ENCODE measurements at places on chromosomes 4 and X.

GRCh38 chr4:120749445-120750151 lies 172.9 kb downstream of the PRDM5 start:
- DNase-seq = no peak

DNA sequence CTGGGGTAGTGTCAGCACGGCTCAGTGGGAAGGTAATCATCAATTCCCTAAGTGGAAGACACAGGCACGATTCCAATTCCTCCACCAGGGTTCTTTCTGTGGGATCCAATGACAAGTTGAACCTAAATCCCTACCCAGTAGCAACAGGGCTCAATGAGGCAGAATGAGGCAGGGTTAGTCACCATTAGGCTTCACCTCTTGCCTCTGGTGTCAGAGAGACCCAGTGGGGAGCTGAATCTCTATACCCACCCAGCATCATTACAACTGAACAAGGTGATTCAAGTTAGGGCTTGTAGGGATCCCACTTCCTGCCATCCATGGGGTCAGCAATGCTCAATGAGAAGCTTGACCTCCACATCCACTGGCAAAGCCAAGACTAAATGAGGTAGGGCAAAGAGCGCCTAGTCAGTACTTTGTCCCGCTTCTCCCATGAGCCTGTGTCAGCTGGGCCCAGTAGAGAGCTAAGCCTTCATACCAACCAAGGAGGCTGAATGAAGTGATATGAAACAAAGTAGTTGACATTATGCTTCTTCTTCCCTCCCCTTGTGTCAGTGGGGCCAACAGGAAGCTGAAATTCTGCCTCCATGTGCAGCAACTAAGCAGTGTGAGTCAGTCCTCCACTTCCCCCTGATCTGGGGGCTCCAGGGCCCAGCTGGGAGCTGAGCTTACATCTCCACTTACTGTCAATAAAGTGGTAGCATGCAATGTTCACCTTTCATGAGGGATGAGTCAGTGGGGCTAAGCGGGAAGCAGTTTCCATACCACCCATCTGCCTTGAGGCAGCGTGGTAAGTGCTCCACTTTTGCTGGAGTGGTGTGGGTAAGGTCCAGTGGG lies 36.4 kb upstream of the RBM41 start:
- DNase-seq = no peak

DNA sequence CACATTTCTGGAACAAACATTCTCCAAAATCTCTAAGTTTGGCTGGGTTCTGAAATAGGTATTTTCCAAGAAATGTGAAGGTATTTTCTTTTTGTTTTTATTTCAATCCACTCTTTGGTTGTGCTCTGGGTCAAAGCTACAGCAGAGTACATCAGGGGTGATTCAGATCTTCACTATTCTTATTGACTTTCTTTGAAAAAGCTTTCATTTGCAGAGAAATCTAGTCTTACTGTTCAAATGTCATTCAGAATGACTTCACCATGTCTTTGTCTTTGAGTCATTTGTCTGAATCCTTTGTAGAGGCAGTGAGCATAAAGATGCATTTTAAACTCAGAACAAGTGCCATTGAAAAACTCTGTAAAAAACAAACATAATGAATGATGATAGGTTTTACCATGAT lies 547.2 kb upstream of the ADGRL3 start:
- DNase-seq = no peak

DNA sequence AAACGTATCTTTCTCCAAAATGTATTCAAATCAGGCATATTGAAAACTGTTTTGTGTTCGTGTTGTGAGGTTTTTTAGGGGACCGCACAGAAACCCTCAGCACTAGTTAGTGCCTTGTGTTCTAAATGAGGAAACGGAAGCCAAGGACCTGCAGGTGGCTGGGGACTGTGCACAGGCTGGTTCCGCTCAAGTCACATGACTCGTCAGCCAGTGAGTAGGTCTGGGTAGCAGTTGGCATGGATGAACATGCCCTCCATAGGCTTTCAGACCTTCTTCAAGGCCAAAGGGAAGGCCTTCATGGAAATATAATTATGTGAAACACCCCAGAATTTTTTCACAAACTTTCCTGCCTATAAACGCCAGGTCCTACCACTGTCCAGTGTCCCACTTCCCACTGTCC lies 1.3 kb upstream of the F11 start:
- DNase-seq = no peak

DNA sequence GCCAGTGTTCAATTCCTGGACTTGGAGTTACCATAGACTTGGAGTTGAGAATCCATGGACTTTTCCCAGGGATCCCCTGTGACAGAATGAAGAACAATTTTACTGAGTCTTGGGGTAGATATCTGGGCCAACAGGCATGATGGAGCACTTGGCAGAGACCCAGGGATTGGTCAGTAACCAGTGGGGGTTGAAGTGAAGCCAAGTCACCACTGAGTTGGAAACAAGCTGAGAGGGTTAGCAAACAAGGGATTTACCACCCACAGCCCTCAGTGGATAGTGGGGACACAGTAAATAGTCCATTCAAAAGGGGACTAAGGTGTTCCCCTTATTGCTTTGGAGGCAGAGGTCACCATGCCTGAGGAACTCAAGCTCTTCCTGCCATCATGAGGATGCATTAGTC lies 281.7 kb downstream of the PPP1R2C start:
- DNase-seq = no peak

- DNase-seq = peak; percentile 26
These were observed 589.0 kb upstream of the FAM241A start for GRCh38 chr4:111556141-111556781.

DNA sequence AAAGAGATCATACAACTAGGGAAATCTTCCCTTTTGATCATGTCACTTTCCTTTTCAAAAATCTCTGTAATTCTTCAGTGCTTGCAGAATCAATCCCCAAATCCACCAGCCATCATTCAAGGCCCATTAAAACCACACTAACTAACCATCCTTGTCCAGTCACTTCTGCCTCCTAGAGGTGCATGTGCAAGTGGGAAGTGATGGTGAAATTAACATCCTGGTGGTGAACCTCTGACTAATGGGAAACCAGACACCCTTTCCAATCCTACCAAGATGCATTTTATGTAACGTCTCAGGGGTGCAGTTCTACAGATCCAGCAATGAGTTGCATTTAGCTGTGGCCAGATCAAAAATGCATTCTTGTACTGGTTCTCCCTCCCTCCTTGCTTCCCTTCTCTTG lies 341.8 kb downstream of the RAPGEF2 start:
- DNase-seq = peak; percentile 54

GRCh38 chrX:10507181-10507580 lies 113.2 kb downstream of the MID1 start:
- DNase-seq = no peak

DNA sequence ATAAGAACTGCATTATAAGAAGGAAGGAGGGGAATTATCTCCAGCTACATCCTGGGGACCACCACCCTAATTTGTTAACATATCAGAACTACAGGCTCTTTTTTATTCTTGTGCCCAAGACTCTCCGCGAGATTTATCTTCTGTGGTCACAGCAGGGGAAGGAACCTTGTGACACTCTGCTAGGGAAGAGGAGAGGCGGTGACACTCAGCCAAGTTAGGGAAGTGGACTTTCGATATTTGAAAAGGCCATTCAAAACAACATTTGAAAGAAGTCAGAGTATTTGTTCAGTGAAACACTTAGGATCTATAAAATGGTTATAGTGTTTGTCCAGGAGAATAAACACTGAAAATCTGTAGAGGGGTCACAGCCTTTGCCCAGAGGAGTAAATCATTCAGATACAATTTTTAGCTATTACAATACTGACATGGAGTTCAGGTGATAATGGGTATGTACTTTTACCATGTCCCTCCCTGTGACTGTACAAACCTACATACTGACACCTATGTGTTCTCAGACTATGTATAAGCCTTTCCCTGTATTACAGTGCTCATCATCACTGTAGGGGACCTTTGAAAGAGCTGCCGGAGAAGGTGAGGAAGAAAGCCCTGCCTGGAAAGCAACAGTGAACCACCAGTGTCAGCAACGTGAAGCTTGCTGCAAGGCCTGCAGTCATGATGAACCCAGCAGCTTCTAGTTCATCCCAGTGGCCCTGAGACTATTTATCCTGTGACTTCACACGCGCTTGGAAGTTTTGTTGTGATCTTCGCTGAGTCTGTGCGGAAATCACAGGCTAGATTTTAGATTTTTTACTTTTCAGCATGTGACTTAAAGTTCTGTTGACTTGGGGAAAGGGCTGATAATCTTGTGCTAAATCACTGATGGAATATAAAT lies 8.5 kb upstream of the PTTG2 start:
- no peak for DNase-seq

- peak; percentile 21 for DNase-seq
These were observed 7.6 kb downstream of the FABP2 start for GRCh38 chr4:119314356-119314755.

- DNase-seq = no peak
These were observed 1050.6 kb upstream of the GRIA3 start for GRCh38 chrX:122133478-122133877.

GRCh38 chr4:106801386-106801785 lies 234.7 kb downstream of the DKK2 start:
- no peak for DNase-seq

DNA sequence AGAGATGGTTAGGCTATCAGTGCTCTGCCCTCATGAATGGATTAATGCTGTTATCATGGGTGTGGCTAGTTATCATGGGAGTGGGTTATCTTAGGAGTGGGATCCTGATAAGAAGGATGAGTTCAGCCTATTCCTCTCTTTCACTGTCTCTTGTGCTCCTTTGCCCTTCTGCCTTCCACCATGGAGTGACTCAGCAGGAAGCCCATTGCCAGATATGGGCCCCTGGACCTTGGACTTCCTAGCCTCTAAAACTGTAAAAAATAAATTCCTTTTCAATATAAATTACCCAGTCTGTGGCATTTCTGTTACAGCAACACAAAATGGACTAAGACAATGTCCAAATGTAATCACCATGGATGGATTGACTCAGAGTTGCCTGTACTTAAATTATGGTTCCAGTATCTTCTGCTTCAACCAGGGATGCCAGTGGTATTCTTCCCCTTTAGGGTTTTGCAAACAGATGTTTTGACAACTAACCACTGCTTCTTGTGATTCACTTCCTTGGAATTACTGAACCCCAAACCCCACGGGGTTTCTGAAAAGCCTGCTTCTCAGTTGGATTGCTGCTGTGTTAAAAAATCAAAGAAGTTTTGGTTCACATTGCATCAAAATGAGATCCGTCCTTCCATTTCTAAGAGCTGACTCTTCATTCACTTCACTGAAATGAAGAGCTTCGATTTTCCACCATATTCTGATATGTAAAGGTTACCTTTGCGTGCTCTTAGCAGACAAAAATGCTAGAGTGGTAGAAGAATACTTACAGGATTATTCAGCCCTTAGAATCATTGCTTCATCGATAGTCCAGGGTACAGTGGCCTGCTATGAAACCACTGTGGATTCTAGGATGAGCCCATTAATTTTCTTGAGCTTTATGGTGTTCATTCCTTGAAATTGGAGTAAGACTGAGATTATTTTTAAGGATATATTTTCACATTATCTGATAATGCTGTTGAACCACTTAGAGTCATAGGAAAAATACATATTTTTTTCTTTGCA lies 107.7 kb downstream of the FRMPD4 start:
- DNase-seq = peak; percentile 85

GRCh38 chr4:8639777-8640720 lies 47.5 kb downstream of the CPZ start:
- no peak for DNase-seq

GRCh38 chr4:146073517-146073916 lies 102.0 kb upstream of the LSM6 start:
- no peak for DNase-seq

GRCh38 chr4:39636531-39637184 lies 2.0 kb downstream of the SMIM14 start:
- peak; percentile 3 for DNase-seq

- DNase-seq = peak; percentile 6
These were observed 17.0 kb upstream of the GABRA4 start for GRCh38 chr4:47010347-47010911.

GRCh38 chrX:33725535-33726210 lies 406.4 kb downstream of the FAM47A start:
- DNase-seq = no peak

GRCh38 chr4:120709991-120710390 lies 212.5 kb downstream of the PRDM5 start:
- DNase-seq = peak; percentile 68

DNA sequence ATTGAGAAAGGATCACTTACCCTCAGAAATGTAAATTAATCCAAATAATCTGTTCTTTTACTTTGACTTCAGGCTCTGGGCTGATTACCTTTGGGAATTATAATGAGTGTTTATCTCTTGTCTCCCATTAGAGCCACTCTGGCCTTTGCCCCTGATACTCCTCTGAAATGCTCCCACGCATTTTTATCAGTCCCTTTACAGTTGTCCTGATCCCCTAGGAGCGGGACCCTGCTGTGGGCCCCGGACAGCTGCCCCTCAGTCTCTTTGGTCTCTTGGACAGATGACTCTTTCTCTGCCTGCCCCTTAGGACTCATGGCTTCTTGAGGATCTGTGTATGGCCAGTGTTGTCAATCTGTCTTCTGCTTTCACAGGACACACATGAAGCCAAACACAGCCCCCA lies 1.0 kb upstream of the TRIM75 start:
- no peak for DNase-seq

DNA sequence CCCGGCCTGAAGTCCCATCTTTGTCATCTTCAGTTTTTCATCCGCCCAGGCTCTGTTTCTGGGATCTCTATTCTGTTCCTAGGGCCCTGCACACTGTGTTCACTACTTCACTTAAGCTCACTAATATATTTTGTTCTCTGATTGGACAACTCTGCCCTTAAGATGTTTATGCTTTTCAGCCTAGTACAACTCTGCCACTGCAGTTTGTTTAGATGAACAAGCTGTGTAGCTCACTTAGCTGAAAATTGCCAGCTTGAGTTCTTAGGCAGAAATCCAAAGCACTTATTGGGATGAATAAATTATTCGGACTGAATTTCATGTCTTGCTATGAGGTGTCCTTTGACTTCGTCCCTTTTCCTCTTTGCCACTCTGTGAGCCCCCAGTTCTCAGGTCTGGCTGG lies 60.8 kb downstream of the NYX start:
- DNase-seq = no peak

DNA sequence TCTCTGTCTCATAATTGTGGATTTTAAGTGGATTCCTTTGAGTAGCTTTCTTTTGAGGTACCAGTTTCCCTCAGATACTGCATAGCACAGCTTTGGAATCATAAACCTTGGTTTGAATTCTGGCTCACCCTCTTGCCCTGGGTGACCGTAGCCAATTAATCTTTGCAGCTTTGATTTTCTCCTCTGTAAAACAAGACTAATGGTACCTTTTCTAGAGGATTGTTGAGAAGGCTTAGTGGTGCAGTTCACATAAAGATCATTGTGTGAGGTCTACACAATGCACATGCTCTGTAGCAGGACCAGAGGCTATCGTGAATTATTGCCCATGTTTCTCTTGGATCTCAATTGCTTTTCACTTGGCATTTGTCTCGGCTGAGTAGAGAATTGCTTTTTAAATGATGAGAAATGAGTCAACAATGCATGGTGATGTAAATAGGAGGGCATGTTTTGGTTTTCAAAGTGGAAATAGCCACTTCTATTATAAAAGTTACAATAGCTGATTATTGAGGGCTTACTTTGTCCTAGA lies 47.9 kb downstream of the TMEM131L start:
- DNase-seq = peak; percentile 51

- DNase-seq = no peak
These were observed 186.1 kb downstream of the ENOX2 start for GRCh38 chrX:130716781-130717413.

Measured in HCEC 1CT (cell line).